GM18507 (cell line): ENCODE measurements at places on chromosomes 5 and 9.
A peak's percentile ranks its signal among the peaks of the same experiment; 100 is the strongest.

DNA sequence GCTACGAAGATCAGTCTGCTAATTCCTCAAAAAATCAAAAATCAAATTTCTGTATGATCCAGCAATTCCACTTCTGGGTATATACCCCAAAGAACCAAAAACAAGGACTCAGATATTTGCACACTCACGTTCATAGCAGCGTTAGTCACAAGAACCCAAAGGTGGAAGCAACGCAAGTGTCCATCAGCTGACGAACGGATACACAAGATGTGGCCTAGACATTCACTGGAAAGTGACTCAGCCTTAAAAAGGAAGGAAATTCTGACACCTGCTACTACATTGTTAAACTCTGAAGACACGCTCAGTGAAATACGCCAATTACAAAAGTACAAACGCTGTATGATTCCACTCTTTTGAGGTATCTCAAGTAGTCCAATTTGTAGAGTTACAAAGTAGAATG is 93.3 kb downstream of the OTULIN start:
- no peak for DNase-seq

GRCh38 chr9:93830012-93830596 is 125.1 kb downstream of the BARX1 start:
- no peak for DNase-seq

GRCh38 chr9:110545705-110546104 is 33.8 kb downstream of the SVEP1 start:
- DNase-seq: no peak

- no peak for DNase-seq
These were observed 412.9 kb downstream of the GADD45G start for GRCh38 chr9:90017679-90018078.

GRCh38 chr5:159971514-159971913 is 37.4 kb upstream of the TTC1 start:
- DNase-seq: no peak

GRCh38 chr9:120944434-120944843 is 17.8 kb upstream of the TRAF1 start:
- DNase-seq: peak; percentile 65

DNA sequence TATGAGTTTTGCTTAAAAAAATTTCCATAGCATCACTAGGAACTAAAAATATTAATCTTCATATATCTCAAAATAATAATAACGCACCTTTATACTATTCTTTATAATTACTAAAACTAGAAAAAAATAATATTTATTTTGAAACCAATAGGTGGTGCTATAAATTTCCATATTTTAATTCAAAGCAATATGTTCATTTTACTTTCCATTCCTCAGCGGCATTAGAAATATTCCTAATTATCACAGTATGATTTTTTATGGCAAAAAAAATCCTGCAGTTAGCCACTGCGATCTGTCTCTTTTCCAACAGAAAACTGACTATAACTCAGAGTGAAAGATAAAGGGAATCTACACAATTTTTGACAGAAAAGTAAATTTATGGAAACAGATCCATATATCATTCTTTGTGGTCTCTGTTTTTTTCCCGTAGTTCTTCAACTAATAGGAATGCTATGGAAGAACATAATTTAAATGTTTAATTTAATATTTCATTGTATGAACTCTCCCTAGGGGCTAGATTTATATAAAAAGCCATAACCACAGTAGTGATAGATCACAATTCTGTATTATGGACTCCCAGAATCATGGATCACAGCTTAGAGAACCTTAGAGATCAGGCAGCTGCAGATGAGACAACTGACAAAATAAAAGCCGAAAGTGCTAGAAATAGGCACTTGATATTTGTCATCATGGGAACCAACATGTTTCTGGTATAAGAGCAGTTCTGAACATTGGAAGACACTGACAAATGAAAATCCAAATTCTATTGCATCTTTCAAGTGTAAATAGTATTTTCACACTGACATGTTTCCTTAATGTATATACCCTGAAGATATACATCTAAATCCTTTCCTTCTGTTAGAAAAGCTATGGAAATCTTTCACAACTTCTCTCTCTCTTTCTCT is 167.7 kb upstream of the MPDZ start:
- no peak for DNase-seq

DNA sequence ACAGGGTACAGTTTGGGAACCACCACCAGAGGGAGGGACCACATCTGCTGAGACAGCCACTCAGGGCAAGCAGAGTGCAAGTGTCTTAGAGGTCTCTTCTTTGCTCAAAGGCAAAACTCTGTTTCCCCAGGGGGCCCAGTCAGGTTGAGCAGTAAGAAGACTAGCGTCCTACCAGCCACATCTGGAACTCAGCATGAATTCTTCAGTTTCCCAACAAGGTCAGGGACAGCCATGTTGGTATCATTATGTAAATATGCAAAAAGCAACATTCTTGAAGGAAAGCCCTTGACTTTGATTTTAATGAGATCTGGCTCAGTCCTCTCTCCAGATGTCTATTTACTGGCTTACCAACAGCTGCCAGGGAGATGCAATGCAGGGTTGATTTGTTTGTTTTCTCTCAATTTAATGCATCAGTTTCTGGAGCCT is 46.7 kb downstream of the TGFBI start:
- DNase-seq: no peak

GRCh38 chr5:1429496-1429895 is 15.7 kb downstream of the SLC6A3 start:
- no peak for DNase-seq
